ENCODE measurements at places on chromosomes 12 and 14.

DNA sequence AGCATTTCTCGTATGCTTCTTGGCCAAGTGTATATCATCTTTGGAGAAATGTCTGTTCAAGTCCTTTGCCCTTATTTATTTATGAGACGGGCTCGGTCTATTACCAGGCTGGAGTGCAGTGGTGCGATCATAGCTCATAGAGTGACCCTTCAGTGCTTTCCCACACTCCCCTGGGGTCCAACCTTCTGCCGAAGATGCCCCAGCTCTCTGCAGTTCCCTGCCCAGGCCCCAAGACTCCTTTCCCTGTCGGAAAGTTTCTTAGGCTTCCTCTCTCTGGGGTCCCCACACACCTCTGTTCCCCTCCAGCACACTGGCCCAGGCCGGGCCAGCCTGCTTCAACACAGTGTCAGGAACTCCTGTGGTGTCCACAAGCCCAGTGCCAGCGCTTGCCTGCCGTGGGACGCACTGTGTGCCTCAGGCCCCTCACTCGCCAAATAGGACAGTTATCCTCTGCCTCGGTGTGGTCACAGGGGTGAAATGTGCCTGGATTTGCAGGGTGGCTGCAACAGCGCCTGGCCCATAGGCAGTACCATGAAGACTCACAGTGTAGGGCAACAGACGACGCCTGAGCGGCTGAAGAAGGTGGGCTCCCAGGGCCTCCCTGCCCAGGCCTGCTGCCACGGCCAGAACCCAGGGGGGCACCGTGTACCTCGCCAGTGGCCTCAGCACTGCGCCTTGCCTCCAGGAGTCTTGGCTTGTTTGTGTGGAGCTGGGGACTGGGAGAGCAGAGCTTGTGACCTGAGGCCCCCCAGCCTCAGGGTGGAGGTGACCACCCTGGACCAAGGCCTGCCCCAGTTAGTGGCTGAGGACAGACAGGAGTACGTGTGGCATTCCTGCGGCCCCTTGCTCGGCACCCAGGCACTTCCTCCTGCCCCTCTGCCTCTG, 4.9 kb upstream of the ASPG start:
- no peak for DNase-seq

GRCh38 chr12:131438881-131439280, 272.0 kb upstream of the SFSWAP start:
- no peak for DNase-seq

GRCh38 chr14:87457720-87458119, 535.3 kb downstream of the GALC start:
- DNase-seq: no peak

GRCh38 chr14:65160091-65160490, 57.8 kb upstream of the MAX start:
- no peak for DNase-seq

DNA sequence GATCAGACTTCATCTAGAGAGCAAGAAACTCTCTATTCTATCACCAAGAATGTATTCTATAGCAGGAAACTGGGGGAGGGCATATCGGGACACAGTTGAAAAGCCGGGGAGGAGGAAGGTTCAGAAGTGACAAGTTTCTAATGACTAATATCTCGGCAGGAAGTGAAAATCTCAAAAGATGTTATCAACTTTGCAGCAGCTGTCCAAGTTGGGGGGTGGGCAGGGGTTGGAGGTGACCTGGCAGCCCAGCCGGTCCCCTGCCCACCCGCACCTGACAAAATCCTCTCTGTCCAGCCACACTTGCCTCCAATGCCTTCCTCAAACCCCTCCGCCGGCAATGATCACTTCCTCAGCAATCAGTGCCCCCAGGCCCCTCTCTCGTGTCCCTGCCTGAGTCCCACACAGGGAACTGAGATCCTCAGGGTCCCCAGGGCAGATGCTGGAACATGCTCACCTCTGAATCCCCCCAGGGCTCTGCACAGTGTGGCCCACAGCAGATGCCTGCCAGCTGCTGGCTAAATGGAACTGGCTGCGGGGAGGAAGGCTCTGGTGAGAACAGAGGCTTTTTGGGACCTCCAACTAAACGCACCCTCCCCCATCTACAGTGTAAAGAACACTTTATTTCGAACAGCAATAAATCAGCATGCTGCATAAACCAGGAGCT, 43.9 kb downstream of the CCDC88C start:
- DNase-seq: no peak

DNA sequence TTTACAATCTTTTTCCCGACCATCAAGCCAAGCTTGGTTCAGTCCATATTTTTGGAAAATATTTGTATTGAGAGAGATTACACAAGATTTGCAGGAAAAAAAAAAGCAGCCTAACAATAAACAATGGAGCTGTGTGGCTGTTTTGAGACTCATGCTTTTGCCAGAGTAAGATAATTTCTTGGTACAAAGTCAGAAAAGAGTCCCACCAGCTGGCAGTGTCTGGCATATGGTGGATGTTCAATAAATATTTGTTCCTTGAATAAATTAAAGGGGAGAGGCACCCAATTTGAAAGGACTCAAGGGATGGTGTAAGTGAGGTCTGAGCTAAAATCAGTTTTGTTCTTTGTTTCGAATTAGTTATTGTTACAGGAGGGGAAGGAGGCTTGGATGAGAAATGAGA, 78.1 kb upstream of the RPH3A start:
- no peak for DNase-seq

DNA sequence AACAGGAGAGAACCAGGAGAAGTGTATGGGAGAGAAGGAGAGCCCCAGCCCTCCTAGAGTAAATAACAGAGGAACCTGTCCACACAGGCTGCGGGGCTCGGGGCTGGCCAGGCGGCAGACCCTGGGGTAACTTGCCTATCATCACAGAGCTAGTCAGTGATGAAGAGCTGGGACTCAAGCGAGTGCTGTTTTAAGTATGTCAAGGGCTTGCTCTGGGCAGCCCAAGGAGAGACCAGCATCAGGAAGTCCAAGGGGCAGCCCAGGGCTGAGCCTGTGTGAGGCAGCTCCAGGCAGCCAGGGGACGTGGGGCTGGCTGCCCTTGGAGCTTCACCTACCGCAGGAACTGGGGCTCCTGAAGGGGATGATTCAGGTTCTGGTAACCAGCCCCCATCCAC, 10.0 kb downstream of the VWF start:
- no peak for DNase-seq

- no peak for DNase-seq
These were observed 20.0 kb downstream of the TUNAR start for GRCh38 chr14:95896498-95897135.

- peak; percentile 79 for DNase-seq
These were observed 155.4 kb downstream of the TMX1 start for GRCh38 chr14:51395361-51395849.

DNA sequence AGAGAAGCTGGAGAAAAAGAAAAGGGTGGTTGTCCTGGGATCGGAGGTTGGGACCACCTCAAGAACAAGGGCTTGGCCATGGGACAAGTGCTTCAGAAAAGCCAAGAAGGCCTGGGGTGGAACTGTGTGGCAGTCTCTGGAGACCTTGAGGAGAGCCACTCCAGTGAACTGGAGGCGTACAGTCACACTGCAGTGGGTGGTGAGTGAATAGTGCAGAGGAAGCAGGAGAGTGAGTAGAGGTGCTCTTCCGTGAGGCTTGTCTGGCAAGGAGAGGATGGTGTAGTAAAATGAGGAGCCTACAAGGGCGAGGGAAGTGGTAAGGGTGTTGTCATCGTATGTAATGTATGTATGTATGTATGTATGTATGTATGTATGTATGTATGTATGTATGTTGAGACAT, 20.9 kb downstream of the RASSF3 start:
- no peak for DNase-seq

DNA sequence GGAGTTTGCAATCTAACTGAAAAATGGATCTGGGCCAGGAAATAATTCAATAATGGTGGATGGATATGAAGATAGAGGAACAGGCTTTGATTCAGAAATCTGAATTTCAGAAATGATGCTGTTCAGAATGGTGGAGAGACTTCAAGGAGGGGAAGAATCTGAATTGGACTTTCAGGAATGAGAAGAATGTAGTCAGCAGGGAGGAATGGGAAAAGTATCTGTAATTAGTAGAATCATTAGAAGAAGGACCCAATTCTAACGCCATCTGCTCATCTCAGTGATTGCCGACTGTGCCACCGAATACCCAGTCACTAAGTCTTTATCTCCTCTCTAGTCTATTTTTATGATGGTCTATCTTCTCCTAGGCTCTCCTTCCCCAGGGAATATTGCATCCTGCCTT, 363.2 kb downstream of the GALC start:
- no peak for DNase-seq

- DNase-seq: no peak
These were observed 326.3 kb upstream of the DIO2 start for GRCh38 chr14:80537626-80538025.

DNA sequence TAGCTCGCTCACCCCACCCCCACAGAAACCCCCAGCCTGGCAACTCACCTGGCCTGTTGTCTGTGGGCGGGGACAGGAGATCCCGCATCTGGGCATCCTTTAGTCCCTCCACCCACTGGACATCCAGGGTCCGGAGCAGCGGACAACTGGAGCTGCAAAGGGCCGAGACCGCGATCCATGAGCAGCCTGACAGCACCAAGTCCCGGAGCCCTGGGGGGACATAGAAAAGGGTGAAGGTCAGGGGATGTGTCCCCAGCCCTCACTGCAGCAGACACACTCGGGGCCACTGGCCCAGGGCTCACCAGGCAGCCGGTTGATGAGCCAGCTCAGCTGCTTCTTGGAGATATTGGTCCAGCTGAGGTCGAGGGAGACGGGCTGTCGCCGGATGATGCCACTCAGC, 40.9 kb downstream of the RNF34 start:
- no peak for DNase-seq

- DNase-seq: no peak
These were observed 2.1 kb upstream of the CMAS start for GRCh38 chr12:22043943-22044342.
